Midbrain (tissue), 1 donor: ENCODE measurements at places on chromosomes 11 and 22.

GRCh38 chr22:46090631-46091201 is 59.6 kb upstream of the PPARA start:
- DNase-seq: no peak

DNA sequence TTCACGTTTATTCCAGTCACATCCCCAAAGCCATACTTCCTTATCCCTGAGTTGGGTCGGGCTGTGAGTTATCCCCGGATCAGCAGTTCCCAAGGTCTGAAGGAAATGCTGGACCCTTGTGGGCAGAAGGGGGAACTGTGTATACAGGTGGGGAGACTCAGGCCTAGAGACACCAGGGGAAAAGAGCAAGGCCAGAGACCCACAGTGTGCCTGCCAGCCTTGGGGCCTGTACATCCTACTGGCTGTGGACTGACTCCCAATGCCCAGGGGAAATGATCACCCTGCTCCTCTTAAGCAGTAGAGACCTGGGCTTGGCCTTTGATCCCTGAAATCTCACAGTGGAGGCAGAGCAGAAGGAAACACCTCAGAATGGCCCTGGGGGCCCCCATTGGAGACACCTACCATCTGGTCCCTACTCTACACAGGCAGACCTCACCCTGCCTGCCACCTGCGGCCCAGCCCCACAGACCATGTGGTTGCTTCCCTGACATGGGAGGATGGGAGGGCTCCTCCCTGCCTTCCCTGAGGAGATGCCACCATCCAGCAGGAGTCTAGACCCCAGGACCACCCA is 1.3 kb downstream of the SELENOM start:
- no peak for DNase-seq

DNA sequence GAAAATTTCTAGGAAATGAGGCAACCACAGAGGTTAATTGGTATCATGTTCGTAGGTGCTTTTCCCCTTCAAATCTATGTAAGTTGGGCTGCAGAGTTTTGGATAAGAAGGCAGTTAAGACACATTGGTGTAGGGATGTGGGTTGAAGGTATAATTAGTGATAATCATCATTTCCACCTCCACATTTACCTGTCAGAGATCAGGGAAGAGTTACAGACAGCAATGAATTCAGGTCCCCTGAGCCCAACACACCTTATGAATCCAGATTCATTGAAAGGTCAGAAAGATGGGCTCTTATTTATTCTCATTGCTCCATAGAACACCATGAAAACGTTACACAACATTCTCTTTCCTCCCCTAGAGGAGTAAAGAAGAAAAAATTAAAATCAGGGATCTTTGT is 308.7 kb downstream of the C11orf87 start:
- no peak for DNase-seq

DNA sequence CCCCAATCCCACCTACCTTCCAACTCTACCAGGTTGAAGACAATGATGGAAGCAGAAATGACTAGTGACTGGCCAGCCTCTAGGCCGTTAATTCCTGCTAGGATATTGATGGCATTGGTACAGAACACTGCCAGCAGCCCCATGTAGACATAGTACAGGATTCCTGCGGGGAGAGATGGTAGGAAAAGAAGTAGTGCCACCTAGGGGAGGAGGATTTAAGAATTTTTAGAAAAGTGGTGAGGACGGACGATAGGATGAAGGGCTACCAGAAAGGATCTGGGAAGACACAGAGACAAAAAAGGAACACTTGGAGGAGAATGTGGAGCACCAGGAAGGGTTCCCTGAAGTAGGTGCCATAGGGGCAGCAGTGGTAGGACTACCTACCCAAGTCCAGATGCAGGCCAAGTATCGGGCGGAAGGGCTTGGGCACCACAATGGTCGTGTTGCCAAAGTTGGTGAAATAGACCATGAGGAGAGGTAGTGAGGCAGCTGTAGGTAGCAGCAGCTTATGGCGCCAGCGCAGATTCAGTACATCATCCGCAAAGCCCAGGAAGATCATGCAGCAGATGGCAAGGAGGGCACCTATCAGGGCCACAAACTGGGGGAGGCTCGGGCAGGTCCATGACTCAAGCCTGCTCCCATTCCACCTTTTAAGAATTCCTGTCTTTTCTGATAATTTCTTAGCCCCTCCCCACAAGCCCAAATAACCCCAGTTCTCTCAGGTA is 1.2 kb downstream of the DPAGT1 start:
- no peak for DNase-seq

GRCh38 chr11:28514391-28514790 is 406.2 kb downstream of the METTL15 start:
- DNase-seq: no peak

DNA sequence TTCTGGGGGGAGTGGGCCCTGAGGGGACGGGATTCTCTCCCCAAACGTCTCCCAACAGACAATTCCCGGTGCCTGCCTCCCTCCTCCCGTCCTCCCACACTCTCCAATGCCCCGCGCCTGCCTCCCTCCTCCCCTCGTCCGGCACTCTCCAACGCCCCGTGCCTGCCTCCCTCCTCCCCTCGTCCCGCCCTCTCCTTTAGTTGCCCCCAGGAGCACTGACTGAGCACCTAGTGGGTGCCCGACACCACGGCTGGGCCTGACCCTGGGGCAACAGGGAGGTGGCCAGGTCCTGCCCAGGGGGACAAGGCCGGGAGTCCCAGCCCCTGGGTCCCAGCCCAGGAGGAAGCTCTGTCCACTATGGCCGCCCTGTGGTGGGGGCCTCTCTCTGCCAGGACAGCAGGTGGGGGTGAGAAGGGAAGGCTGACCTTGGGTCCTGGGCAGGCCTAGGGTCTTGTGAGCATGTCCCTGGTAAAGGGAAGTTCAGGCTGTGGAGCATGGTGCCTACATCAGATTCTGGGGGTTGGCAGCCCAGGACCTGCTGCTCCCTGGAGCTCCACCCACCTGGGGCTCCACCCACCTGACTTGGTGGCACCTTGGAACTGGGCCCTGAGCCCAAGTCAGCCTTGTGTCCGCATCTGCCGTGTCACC is 942.3 kb downstream of the BRD1 start:
- DNase-seq: no peak

GRCh38 chr11:11243590-11244469 is 109.2 kb downstream of the CSNK2A3 start:
- no peak for DNase-seq

DNA sequence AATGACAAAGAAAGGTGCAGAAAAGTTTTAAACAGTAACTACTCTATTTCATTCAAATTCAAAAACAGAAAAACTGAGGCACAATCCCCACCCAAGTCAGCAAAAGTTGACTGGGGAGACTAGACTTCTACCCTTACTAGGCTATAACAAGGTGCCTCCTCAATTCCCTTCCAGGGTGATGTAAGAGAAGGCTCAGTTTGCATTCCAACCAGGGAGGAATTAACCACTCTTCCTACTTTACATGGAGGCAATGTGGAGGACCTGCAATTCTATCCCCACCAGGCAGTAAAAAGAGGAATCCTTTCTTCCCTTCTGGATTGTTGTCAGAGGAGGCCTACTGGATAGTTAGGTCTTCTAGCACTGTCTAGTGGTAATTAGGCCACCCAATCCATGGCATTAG is 26.1 kb downstream of the TYR start:
- DNase-seq: no peak

- no peak for DNase-seq
These were observed 536 bp downstream of the YWHAH start for GRCh38 chr22:31944700-31945442.

GRCh38 chr11:910044-910588 is 494 bp downstream of the CHID1 start:
- no peak for DNase-seq

GRCh38 chr11:22193348-22194051 is 615 bp downstream of the ANO5 start:
- peak; percentile 16 for DNase-seq

GRCh38 chr22:27780161-27780575 is 21.4 kb downstream of the MN1 start:
- DNase-seq: no peak

- DNase-seq: no peak
These were observed 776.0 kb upstream of the ARHGAP42 start for GRCh38 chr11:99911116-99911515.

- no peak for DNase-seq
These were observed 24.8 kb upstream of the MTCH2 start for GRCh38 chr11:47667135-47667534.

- DNase-seq: peak; percentile 51
These were observed 13.5 kb downstream of the PGA5 start for GRCh38 chr11:61254403-61255025.

- DNase-seq: peak; percentile 71
These were observed 12.8 kb downstream of the MACROD1 start for GRCh38 chr11:64152841-64153691.

DNA sequence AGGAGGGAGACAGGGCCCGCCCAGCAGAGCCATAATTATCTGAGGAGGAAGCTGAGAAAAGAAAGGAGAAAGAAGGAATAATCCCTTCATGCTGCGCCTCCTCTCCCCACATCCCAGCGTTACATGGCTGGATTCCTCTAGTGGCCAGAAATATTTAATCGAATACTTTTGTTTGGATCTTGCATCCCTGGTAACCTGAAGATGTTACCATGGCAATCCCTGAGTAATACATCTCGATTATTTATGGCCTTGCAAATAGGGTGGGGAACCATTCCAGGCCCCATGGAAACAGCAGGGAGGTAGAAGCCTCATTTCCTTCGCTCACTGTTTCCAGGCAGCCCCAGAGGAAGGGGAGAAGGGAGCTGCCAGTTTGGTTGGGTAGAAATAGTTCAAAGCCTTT is 357.7 kb downstream of the BUD13 start:
- no peak for DNase-seq

GRCh38 chr11:121841487-121842191 is 274.4 kb downstream of the BLID start:
- DNase-seq: no peak

GRCh38 chr11:81004576-81004975 is 1563.7 kb upstream of the TENM4 start:
- peak; percentile 13 for DNase-seq

DNA sequence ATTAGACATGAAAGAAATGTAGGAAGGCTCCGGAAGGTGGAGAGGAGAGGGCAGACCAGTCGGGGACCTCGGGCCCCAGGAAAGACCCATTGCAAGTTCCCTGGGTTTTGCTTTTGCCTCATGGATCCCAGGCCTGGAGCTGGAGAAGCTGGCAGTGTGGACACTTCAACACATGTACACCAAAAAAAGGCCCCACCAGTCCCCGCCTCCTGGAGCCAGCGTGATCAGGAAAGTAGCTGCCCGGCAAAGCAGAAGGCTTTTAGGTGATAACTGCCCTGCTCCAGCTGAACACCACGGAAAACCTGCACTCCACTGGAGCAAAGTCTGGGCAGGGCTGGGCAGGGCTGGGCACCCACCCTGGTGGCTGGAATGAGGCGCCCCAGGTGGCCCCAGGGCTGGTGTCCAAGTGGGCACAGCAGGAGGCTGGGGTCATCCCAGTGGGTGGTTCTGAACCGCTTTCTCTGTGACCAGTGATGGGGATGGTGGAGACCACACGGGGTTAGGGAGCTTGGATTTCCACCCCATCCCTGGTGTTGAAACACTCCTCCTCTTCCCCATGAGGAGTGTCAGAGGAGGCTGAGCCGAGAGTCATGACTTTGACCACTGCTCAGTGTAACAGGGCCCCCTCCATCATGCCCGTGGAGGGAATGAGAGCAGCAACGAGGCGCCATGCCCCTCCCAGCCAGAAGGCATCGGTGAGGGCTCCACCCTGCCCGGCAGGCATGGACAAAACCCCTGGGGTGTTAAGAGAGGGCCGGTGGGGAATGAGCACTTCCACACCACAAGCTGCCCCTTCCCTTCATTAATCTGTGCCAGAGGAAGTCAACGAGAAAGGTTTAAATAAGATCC is 16.9 kb upstream of the MUC5AC start:
- no peak for DNase-seq

- peak; percentile 41 for DNase-seq
These were observed 1.6 kb downstream of the APLP2 start for GRCh38 chr11:130071211-130071712.

DNA sequence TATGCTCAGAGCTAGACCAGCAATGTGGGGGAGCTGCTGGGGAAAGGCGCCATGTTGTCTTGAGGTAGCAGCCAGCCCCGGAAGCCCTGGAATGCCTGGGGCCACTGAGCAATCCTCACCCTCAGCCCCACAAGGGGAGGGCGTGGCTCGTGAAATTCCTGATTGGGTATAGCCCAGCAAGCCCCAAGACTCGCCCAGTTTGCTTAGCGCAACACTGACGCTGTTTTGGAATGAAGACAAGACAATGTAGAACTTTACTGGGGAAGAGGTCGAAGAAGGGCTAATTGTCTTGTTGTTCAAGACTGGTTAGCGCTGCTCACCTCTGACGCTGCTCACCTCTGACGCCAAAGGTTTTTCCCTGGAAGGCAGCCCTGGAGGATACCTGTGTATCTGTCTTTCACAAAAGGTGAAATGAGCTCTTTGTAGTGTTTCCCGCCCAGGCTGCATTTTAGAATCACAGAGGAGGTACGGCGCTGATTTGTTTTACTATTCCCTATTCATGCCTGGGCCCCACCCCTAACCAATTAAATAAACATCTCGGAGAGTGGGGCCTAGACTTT is 47.6 kb downstream of the ST3GAL4 start:
- no peak for DNase-seq

DNA sequence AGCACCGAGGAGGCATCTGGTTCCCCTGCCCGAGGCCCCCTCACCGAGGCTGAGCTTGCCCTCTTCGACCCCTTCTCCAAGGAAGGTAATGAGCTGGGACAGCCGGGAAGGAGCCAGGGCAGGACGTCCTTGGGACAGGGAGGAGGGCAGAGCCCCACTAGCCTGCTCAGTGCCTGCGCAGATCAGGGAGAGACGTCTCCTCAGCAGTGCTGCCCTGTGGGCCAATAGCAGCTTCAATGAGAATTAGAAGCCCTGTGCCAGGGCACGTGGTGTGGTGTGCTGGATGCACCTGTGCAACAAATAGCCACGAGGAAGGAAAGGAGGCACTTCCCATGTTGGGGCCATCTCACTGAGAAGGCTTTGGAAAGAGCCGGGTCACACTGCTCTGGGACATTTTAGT is 5.4 kb upstream of the SAC3D1 start:
- no peak for DNase-seq

GRCh38 chr11:111388420-111388819 is 9.3 kb upstream of the POU2AF1 start:
- DNase-seq: no peak
